ENCODE measurements at places on chromosomes 2 and 18.
A peak's percentile ranks its signal among the peaks of the same experiment; 100 is the strongest.

GRCh38 chr2:128644718-128645256, 326.1 kb upstream of the HS6ST1 start:
- no peak for DNase-seq

DNA sequence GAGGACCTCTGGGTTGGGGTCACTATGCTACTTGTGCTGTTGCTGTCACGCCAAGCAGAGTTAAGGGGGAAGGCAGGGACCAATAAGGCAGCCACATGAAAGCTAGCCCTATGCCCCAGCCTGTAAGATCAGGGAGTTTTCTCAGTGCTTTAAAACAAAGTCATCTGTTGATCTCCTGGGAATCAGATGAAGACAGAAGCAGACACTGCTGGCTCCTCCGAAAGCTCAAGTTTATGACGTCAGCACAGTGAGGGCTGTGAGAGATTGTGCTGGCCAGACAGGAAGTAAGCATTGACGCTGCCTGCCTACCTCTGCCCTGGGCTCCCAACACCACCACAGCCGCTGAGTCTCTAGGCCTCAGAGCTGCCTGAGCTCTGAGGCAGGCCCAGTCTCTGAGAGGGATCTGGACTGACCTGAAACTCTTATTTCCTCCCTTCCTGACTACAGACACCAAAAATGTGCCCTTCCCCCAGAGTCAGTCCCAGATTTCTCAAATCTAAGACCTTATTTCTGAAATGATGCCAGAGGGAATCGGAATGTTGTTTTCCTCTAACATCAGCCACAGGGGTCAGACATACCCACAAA, 118.1 kb upstream of the EPAS1 start:
- DNase-seq = peak; percentile 67

DNA sequence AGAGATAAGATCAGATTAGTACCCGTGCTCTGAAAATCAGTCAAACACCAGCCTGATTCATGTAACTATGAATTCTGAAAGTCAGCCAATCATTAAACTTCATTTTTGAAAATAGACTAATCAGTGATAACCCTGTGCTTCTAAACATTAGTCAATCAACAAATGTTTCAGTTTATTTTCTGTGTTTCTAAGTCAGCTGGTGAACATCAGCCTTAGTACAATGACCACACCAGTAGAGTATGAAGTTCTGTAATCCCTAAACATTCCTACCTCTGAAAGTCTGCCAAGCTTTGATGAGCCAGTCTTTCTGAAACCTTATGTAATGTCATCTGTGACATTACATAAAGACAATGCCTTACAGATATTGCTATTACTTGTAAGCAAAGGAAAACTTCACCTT, 807.4 kb upstream of the CRIM1 start:
- DNase-seq = no peak

DNA sequence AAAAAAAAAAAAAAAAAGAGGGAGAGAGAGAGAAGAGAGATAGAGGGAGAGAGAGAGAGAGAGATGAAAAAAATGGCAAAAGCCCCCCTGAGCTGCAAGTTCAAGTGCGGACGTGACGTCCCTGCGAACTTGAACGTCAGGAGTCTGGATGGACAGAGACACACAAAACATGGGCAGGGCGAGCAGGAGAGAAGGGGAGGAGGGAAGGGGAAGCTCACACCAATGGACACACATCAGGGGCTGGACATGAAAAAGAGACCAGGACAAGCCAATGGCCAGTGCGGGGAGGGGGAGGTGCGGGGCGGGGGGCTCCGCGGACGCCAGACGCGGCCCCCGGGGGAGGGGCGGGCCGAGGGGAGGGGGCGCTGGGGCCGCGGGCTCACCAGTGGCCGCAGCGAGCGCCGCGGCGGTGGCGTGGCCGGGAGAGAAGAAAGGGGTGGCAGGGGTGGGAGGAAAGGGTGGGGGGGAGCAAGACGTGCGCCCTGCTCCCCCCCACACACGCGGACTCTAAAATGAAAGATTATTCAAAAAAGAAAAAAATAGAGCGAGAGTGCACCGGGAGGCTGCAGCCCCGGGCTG, at the start of gene BCL11A:
BCL11A (minus strand) TSS at position 160 of the 579 bp plus-strand sequence. CDS start 384 bp downstream, outside the sequence.
- no peak for DNase-seq

DNA sequence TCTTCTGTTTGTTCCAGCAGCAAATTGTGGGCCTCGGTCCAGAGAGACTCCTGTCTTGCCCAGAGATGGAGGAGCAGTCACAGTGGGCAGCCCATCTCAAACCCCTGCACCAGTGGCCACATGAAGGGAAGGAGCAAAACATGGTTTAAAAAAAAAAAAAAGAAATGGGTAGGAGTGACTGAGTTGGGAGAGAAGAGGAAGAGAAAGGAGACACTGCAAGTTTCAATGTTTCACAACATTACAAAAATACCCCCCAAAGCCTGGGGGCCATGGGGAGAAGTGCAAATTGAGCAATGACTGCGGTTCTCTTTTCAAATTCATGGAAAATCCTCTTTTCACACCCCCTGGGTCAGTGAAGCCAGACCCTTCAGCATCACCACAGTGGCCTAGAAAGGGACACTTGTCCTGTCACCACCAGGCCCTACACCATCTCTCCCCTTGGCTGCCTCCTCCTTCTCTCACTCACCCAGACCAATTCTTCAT, 117.1 kb downstream of the ZFP36L2 start:
- no peak for DNase-seq

GRCh38 chr2:181774685-181775084, 94.4 kb upstream of the NEUROD1 start:
- no peak for DNase-seq

Measured in T-helper 2 cell (primary cell).